Thyroid gland (tissue), 4 donors: ENCODE measurements at places on chromosomes 3 and 15.

DNA sequence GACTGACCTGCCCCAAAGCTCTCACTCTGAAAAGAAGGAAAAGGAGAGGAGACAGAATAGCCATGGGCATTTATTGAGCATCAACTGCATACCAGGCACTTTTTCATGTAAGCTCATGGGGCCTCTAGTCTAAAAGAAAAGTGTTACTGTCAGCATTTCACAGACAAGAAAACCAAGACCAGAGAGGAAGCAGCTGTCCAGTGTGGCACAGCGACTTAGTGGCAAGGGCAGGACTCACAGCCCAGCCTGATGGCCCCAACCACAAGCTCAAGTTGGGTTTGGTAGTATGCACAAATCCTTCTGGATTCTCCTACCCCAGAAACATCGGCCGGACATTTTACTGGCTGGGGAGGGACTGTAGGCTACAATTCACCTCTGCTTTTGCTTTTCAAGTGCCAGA is 5.8 kb downstream of the EFCC1 start:
- no peak for DNase-seq

GRCh38 chr3:57109437-57110199 is 49.2 kb downstream of the SPATA12 start:
- DNase-seq = peak; percentile 13

GRCh38 chr15:32717426-32718226 is at the start of gene GREM1:
GREM1 (plus strand) TSS chr15:32718004; CDS start chr15:32730691, 12,687 bp downstream.
- no peak for DNase-seq

GRCh38 chr3:150830094-150830681 is 67.2 kb upstream of the SIAH2 start:
- no peak for DNase-seq

DNA sequence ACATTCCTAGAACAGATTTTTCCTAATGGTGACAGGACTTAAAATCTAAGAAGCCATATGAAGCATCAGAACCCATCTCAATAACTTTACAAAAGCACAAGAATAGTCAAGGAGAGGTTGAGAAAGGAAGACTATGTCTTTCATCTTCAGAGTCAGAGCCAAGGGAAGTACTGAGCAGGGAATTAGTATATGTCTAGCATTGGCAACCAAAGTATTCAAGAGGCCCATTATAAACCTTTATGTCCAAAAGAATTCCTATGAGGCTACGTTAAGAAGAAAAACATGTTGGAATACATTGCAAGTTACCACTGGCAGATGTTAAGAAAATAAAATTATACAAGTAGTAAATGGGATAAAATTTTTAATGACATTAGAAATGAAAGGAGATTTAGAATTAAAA is 150.5 kb downstream of the MAGI1 start:
- no peak for DNase-seq

- DNase-seq = no peak
Measured at GRCh38 chr3:71930056-71930991, 145.4 kb upstream of the PROK2 start.

DNA sequence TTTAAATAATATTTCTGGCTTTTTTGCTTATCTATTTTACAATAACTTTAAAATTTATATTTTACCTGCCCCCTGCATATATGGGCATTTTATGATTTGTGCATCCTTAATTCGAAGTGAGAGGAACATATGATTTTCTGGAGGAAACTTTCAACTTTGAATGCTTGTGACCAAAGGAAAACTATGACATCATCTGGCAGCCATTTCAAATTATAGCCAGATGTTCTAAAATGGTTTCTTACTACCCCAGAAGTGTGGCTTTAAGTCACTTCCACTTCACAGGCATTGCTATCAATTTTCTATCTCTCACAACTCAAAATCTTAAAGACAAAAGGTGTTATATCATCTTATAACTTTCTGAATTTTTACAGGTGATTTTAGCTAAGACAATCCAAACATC is 508.8 kb downstream of the RBMS3 start:
- DNase-seq = no peak

GRCh38 chr15:88844749-88845386 is 41.6 kb downstream of the ACAN start:
- DNase-seq = no peak

GRCh38 chr3:171266740-171267073 is 193.5 kb downstream of the TNIK start:
- no peak for DNase-seq

DNA sequence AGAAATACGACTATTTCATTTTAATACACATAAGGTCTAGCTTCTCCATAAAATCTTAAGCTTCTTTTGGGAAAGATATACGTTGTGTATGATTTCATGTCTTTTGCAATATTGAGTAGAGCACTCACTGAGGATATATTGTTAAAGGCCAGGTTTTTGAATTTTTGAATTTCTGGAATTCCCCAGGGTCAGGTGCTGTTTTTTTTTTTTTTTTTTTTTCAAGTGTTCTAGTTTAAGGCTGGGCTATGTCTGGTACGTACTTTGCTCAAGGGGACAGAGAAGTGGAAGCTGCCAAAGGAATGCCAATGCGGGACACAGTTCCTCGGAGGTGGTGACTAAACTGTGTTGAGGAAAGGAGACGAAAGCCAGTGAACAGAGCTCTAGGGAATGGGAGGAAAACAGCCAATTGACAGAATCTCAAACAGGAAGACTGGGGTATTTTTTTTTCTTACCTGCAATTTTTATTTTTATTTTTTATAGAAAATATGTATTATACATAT is 510.5 kb upstream of the CBLB start:
- DNase-seq = peak; percentile 61

- no peak for DNase-seq
Measured at GRCh38 chr3:72082186-72082715, 297.3 kb upstream of the PROK2 start.

DNA sequence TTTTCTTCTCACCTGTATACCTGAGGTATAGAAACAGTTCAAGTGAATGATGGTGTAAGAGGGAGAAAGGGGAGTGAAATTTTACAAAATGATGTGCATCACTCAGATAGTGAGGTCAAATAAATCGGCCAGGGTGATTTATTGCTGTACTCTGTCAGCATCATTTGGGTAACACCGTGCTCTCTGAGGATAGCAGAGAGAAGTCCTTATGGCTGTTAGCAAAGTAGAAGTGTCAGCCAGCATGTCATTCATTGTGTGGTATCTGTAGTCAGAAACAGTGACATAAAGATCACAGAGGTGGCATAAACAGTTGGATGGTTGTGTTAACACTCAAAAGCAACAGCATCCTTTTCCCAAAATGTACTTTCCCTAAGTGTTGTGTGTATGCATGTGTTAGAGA is 53.4 kb downstream of the PSMD6 start:
- no peak for DNase-seq

- DNase-seq = no peak
Measured at GRCh38 chr15:92405942-92406341, 12.3 kb downstream of the ST8SIA2 start.

DNA sequence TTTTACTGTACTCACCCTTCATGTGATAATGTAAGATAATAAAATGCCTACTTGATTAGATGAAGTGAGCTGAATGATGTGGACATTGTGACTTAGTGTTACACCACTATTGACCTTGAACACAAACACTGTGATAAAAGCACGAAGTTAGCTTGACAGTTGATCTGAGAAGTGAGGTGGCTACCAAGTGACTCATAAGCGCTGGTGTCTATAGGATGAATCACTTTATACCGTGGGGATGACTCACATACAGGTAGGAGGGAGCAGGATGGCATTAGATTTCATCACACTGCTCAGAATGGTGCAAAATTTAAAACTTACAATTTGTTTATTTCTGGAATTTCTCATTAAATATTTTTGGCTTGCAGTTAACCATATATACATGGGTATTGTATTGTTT is 174.7 kb upstream of the CNTN3 start:
- no peak for DNase-seq

DNA sequence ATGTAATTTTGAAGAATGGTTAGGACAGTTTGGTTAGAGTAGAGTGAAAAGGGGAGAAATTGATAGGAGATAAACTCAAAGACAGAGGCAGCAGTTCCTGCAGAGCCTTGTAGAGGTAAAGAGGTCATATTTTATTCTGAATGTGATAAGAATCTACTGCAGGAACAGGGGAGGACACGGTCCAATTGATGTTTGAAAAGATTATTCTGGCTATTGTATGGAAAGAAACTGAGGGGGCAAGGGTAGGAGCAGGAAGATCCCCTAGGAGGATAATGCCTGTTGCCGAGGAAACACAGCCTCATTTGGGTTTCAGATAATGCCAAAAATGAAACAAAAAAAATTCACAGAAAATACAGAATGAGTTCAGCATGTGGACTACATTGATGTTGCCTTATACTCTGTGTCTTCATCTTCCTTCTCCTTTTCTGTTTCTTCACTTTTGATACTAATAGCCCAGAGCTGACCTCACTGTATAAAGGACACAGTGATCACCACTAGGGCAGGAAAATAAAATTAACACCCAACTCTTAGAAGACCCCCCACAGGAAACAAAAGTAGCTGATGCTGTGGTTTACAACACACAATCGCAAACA is 454.6 kb upstream of the UBE2E2 start:
- no peak for DNase-seq

DNA sequence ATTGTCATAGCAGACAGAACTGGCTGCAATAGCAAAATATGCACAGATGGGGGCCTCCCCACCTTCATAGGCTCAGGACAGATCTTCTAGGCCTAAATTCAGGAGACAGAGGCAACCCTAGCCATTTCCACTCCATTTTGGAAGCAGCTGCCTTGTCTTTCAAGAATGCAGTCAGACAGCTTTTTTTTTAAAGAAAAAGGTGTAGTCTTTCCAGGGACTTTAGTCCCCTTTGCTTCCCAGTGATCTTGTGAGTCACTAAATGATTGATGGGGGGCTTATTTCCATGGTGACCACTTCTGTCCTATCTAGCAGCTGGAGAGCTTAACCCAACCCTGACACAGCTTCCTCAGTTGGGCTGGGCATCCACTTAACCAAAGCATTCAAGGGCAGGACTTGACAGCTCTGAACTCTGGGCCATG is 165.9 kb downstream of the TPRG1 start:
- no peak for DNase-seq

- no peak for DNase-seq
Measured at GRCh38 chr3:30819067-30819798, 75.2 kb downstream of the GADL1 start.

DNA sequence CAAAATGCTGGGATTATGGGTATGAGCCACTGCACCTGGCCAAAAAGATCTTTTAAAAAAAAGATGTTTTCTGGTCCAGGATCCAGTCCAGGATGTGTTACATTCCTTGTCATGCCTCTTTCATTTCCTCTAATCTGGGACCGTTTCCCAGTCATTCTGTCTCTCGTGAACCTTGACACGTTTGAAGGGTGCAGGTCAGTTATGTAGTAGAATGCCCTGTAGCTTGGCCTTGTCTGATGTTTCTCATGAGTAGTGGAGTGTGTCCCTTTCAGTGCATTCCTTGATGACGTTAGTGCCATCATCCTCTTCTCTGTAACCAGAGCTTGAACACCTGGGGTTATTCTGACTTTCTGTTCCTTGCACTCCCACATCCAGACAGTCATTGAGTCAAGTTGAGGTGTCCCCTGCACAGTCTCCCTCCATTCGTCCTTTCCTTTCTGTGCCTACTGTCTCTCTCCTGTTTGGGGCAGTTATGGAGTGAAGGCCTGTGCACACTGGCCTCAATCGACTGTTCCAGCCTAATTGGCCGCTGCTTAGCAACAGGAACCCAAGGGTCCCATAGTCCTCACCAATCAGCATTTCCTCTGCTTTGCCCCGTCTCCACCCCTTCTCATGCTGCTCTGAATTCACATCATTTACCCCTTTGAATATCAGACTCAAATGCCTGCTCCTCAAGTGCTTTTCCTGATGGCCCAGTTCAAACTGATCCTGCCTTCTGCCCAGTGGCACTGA is 5.5 kb downstream of the FAM81A start:
- peak; percentile 54 for DNase-seq

DNA sequence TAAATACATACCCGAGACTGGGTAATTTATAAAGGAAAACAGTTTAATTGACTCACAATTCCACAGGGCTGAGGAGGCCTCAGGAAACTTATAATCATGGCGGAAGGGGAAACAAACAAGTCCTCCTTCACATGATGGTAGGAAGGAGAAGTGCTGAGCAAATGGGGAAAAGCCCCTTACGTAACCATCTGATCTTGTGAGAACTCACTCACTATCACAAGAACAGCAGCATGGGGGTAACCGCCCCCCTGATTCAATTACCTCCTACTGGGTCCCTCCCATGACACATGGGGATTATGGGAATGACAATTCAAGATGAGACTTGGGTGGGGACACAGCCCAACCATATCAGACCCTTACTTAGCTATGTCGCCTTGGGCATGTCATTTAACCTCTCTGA is 27.7 kb downstream of the SCG3 start:
- DNase-seq = no peak

DNA sequence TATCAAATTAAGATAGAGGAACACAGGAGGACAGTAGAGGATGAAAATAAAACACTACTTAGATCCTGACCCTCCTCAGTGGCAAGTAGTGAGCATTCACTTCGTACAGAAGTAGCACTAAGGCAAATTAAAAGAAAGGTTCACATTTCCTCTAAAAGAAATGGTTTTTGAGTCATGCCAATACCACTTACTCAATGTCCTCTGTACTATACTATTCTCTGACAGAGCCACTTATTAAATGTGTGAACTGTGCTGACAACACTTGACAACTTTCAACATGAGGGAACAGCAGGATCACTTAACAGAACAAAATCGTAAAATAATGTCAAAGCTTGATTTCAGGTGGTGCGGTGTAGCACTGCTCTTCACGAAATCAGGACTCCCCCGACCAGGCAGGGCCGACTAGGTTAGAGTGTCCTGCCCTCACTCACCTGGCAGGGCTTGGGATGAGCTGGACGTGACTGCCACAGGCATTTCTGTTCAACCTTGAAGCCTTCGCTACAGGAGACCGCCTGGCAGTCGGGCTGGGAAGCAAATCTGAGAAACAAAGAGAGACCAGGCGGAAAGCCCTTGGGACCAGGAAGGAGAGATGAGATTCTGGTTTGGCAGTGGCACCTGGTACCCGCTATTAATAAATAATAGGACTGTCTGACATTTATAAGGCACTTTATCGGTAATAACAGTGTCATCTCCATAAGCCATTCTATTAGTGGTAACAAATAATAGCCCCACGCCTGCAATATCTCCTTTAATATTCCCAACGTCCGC is 611 bp upstream of the SLC27A2 start:
- DNase-seq = peak; percentile 53

- DNase-seq = no peak
Measured at GRCh38 chr3:61420136-61420759, 141.1 kb upstream of the PTPRG start.

GRCh38 chr3:109806929-109807328 is 469.6 kb upstream of the DPPA4 start:
- DNase-seq = no peak

- DNase-seq = no peak
Measured at GRCh38 chr15:32682569-32682968, 35.2 kb upstream of the GREM1 start.

DNA sequence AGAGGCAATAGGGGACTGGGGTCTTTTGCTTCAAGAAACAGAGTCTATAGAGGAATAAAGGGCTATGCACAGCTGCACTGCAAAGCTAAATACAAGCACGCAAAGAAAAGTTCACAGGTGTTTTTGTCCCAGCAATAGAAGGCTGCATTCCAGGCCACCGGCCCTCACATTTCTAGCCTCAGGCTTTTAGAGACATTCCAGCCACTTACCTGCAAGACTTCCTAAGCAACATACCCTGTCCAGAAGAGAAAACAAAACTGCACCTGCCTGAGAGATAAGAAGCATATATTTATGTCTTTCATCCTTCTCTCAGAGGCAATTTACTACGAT is 220.5 kb downstream of the OPA1 start:
- DNase-seq = no peak

- peak; percentile 61 for DNase-seq
Measured at GRCh38 chr3:140736863-140737460, 59.1 kb downstream of the TRIM42 start.
